ENCODE measurements at places on chromosomes 1 and 21.

DNA sequence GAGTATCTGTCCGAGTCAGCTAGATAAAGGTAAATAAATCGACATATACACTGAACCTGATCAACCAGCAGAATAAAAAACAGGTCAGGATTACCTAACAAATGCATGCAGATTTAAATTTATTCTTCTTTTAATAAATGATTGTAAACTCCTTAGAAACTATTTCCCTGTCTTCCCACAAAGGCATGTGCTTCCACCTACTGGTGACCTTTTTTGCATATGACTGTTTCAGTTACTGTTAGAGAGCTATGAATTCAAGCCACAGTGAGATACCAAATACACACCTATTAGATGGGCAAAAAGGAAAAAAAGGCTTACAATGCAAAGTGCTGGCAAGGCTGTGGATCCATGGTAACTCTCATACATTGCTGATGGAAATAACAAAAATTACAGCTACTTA, 957.4 kb upstream of the NCAM2 start:
- DNase-seq, result no peak

DNA sequence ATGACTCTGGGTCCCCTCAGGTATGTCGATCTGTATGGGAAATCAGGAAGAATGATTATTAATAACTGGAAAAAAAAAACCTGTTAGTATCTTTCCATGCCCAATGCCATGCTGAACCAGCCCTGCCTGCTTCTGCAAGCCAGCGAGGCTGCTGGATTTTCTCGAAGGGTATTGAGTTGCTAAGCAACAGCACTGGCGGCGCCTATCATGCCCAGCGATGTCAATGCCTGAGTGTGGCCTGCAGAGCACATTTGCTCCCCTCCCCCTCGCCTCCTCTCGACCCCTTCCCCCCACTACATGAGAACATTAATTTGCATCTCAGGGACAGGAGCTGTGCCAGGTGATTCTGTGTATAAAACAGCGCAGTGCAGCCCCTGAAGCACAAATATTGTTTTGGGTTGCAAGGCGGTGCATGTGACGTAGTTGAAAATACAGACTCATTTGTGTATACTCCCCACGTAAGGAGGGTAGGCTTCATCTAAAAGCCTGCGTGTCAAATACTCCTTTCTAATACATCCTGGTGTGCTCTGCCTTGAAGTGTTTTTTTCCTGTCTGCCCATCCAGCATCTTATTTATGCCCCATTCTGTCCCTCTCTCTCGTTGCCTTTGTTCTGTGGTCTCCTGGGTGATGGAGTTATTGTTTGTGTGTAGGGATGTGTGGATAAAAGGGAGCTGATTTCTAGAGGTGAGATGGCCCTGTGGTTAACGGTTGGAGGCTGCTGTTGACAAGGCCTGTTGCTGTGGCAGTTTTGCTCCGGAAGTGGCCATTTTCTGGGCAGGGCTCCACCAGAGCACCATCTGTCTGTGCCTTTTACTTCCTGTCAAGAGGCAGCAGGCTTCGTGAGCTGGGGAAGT, 32.7 kb upstream of the ATP5PO start:
- peak; percentile 59 for DNase-seq

DNA sequence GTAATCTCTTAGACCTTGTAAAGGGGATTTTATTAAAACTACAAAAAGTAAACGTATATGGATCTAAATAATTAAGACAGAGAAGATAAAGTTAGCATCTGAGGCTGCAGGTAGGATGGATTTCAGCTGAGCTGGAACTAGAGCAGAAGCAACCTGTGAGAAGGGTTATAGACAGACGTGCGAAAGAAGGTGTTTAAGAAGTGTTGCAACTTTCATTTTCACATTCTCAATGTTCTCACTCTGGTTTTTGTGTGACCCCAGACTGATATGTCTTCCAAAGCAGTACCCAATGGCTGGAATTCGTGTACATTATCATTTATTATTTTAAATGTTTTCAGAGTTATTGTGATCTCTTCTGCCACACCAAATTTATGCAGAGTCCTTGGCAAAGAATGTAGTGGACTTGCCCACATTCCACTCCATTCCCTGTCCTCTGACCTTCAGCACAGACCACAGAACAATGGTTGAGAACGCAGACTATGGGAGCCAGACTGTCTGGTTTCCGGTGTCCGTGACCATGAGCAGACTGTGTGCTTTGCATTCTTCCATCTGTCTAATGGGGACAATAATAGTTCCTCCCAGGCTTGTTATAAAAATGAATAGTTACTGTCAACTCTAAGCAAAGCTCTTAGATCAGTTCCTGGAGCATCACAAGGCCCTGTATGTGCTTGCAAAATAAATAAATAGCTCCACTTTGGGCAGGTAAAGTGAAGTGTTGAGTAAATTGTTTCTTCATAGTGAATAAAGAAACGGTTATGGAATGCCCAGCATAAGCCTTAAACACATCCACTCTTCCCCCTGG, 140.6 kb upstream of the SAMSN1 start:
- DNase-seq, result no peak

DNA sequence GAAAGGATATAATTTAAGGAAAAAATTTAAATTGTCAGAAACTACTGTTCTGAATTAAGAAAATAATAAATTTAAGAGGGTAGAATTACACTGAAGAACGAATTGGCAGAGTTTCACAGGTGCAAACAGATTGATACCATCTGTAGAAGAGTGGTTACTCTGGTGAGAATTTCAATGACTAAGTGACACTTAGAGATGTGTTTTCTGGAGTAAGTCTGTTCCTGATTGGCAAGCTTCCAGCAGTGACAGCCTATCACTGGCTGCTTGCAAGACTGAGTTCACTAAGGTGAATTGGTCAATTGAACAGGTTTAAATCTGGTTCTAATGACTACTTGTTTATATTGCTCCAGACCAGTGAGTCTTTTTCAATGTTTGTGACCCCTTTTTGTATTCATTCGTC, 838.2 kb upstream of the RGS18 start:
- no peak for DNase-seq

Measured in effector CD8-positive, alpha-beta T cell (primary cell).